Neural progenitor cell (in vitro differentiated cells): ENCODE measurements at places on chromosomes 3 and 15. TPM values are rescaled to one million over a fixed set of nuclear protein-coding genes. Genes with fewer than 3 reads are reported as not detected.

Gene CCDC9B
- 0.25 TPM in 1 of 2 replicates, not detected in the other for total RNA-seq

Gene DNAH12
- 0.02 and 0.03 TPM in 2 replicates for total RNA-seq

Gene LRRC2
- not detected in 2 replicates for total RNA-seq

Gene MUSTN1
- total RNA-seq = 2.0 and 10.8 TPM in 2 replicates

Gene AMIGO3
- total RNA-seq = 2.6 TPM in 1 of 2 replicates, not detected in the other

Gene CCR4
- not detected in 2 replicates for total RNA-seq
